ELR (cell line): ENCODE measurements at places on chromosomes 13 and 19.

GRCh38 chr13:29541400-29541799 lies 54.1 kb downstream of the SLC7A1 start:
- DNase-seq = no peak

GRCh38 chr19:1848399-1849131 lies at the start of gene REXO1:
REXO1 (minus strand) TSS chr19:1848483; CDS start chr19:1848358, 125 bp downstream.
- peak; percentile 94 for DNase-seq

DNA sequence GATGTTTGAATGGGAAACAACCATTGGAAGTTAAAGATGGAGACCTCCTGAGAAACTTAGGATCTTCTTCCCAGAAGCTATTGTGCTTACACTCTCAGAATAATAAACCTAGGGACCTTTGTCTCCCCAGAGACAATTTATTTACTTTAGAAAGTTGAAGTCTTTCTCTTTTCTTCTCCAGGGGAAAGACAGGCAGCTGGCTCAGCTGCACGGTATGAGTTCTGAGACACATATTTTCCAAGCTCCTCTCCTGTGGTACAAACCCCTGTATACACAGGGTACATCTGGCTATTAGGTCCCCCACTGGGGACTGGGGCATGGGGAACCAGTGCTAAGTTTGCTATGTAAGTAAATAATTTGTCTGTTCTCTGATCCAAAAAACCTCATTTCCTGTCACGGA lies 67.5 kb upstream of the POSTN start:
- DNase-seq = no peak

- DNase-seq = no peak
Measured at GRCh38 chr19:29176981-29177754, 35.8 kb downstream of the UQCRFS1 start.

DNA sequence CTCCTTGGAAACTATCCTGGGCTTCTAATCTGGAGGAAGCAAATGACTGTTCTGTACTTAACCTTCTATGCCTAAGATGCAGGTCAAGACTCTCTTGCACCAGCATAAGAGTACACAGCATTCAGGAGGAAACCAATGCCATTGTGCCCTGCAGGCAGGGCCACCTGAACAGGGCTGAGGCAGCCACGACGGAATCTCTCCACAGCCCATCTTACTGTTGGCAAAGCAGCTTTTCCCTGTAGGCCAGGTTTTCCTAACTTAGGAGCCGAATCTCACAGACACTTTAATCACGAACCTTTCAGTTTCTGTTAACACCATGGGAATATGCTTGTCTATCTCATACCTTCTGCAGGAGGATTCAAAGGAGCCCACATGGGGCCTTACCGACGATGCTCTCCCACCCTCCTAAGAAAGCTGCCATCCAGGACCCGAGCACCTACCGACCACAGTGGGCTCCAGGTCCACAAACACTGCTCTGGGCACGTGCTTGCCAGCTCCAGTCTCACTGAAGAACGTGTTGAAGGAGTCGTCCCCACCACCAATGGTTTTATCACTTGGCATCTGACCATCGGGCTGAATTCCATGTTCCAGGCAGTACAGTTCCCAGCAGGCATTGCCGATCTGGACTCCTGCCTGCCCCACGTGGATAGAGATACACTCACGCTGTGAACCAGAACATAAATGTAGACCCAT lies 2.6 kb downstream of the TUBA3C start:
- DNase-seq = no peak

- DNase-seq = no peak
Measured at GRCh38 chr19:2863816-2864215, 3.3 kb upstream of the ZNF556 start.

GRCh38 chr13:33606692-33607091 lies 211.3 kb upstream of the RFC3 start:
- DNase-seq = peak; percentile 8

DNA sequence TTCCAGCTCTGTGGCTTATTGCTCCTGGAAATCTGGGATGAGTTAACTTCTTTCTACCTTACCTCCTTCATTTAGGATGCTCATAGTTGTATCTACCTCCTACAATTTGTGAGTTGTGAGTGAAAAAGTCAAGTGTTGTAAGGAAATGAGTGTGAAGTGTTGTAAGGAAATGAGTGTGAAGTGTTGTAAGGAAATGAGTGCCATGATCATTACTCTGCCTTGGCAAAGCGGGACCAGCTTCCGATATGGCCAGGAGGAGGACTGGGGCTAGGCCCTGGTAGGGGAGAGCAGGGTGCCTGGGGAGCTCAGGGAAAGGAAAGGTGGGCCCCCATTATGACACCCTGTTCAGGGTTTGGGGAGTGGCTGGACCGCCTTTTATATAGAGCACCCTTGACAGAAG lies 435.2 kb downstream of the FGF9 start:
- DNase-seq = no peak

GRCh38 chr19:45542234-45542668 lies 35.0 kb downstream of the VASP start:
- no peak for DNase-seq

DNA sequence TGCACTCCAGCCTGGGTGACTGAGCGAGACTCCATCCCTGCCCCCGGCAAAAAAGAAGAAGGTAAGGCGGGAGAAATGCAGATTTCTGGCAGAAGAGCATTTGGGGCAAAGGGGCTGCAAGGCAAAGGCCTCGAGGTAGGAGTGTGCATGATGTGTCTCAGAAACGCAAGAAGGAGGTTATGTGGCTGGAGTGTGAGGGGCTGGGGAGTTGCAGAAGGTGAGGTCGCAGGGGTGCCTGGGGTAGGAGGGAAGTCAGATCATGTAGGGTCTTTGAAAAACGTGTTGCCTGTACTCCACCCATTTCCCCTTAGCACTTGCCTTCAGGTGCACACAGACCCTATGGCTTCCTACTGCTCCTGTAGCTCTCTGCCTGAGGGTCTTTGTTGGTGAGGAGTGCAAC lies 29.9 kb downstream of the KCTD15 start:
- DNase-seq = no peak

GRCh38 chr19:33595783-33596182 lies 26.0 kb upstream of the CHST8 start:
- no peak for DNase-seq

- no peak for DNase-seq
Measured at GRCh38 chr19:18433015-18433691, 4.8 kb downstream of the ISYNA1 start.

DNA sequence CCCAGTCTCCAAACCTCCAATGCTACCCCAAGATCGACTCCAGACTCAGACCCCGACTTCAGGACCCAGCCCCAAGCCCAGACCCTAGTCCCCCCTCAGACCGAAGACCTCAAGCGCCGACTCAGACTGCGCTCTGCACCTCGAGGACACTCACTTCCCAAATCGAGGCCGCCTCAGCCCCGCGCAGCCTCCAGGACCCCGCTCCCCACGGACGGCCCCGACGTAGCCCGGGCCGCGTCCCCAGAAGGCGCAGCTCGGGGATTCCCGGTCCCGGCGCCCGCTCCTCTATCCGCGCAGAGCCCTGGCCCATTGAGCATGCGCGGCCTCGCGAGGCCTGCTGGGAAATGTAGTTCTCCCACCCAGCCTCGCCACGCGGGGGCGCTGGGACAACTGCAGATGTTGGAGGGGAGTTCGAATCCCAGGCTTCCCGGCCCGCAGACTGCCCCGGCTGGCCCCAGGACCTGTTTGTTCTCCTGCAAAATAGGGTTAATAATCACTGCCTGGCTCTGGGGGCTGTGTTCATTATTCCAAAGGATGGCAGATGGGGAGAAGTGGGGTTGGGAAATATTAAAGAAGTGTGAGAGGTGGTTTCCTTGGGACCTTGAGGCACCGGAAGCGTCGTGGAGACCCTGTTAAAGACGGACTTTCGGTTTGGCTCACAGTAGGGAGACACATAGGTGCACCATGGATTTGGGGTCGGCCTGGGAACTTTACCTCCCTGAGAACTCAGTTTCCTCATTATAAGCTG lies at the start of gene APBA3:
Gene APBA3, minus strand, starts transcription at position 311 of the 748 bp plus-strand sequence. CDS start 1,428 bp downstream, outside the sequence.
- peak; percentile 91 for DNase-seq
